ENCODE measurements at places on chromosomes 6 and 20.

DNA sequence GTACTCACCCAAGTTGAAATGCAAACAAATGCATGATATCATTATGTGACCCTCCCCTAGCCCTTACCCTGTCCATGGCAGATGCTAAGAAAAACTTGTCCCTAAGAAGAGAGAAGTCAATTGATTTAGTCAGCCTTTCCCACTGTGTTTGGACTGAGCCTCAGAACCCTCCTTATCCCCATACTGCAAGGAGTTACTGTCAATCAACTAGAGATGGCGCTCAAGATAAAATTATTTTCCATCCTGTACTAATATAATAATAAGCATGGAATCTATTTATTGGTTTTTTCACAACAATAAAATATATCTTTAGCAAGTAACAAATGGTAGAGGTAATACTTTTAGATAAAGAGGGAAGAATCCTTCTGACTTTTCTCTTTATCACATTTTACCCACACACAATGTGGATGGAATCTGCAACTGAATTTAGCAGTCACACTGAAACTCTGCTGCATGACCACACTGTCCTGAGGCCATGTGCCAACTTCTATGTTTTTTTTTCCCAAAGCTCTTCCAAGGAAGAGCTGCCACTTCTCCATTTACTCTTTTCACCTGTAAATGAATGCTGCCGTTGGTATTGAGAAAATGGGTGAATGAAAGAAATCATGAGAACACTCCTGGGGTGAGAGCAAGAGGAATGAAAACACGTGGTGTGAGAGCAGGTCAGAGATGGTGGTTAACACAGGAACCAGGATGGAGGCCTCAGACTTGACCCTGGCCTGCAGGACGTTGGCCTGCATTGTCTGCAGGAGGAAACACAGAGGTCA is 10.5 kb downstream of the NT5E start:
- no peak for DNase-seq

- no peak for DNase-seq
Measured at GRCh38 chr6:43913375-43914271, 143.6 kb downstream of the VEGFA start.

GRCh38 chr6:34984416-34984815 is 95.4 kb downstream of the ANKS1A start:
- DNase-seq = no peak

DNA sequence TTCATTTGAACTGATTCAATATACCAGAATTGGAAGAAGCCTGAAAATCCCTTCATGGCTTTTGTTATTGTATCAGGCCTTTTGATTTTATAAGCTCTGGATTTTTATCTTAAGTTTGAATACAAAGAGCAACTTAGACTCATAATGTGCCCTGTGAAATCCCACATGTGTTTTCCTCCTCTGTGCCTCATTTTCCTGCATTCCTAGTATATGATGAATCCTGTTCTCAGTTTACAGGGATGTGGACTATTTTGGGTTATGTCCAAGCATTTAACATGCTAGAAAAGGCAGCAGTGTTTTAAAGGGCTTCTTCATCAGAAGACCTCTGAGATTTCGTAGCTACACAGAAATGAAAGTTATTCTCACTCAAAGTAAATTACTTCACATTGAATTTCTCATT is 455.0 kb downstream of the RFPL4B start:
- DNase-seq = no peak

GRCh38 chr6:150539111-150539510 is 60.6 kb upstream of the PLEKHG1 start:
- DNase-seq = no peak

DNA sequence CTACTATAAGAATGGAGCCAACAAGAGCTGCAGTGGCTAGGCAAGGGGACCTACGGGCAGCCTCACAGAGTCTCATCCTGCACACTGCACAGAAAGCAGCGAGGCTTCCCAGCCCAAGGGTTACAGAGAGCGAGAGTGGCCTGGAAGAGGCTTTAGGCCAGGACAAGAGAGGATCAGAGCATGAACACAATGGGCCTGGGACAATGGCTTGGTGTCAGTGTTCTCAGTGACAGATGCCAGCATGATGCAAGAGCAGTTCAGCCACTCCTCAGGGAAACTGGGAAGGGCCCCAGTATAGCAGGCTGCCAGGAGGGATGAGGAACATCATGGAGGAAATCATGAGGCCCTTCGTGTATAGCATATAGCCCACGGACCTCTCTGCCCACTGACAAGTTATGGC is 108.0 kb downstream of the NUS1 start:
- no peak for DNase-seq

Measured in HL-60 (cell line).